Natural killer cell (primary cell): ENCODE measurements at places on chromosomes 13 and 19. TPM values are rescaled to one million over a fixed set of nuclear protein-coding genes. Genes with fewer than 3 reads are reported as not detected.

Gene NLRP9
- not detected for total RNA-seq

Gene DCAF15
- 124 TPM for total RNA-seq

Gene GNG8
- total RNA-seq, result not detected

Gene BEST2
- not detected for total RNA-seq

Gene NTN5
- total RNA-seq, result 3.4 TPM

Gene ETV2
- 0.48 TPM for total RNA-seq

Gene OSCAR
- 4.4 TPM for total RNA-seq

Gene UPK1A
- total RNA-seq, result not detected

Gene GIPC3
- 0.66 TPM for total RNA-seq

Gene PLIN4
- not detected for total RNA-seq

Gene NBEA
- total RNA-seq, result 0.33 TPM

Gene TNFRSF19
- 0.07 TPM for total RNA-seq

Gene CALR3
- not detected for total RNA-seq

Gene TTC9B
- not detected for total RNA-seq

Gene GARIN5B
- not detected for total RNA-seq

Gene FFAR1
- total RNA-seq, result 0.30 TPM

Gene FBN3
- not detected for total RNA-seq

Gene JUND
- 1,520 TPM for total RNA-seq

Gene SIGLECL1
- total RNA-seq, result not detected

Gene MEIOSIN
- not detected for total RNA-seq

Gene TNFSF13B
- 9.5 TPM for total RNA-seq

Gene PLK5
- not detected for total RNA-seq

Gene UHRF1
- total RNA-seq, result 4.6 TPM

Gene LRP3
- 0.38 TPM for total RNA-seq

Gene ZNF723
- not detected for total RNA-seq
